ENCODE measurements at places on chromosomes 6 and 20.

GRCh38 chr20:50280851-50281655 lies 90.4 kb downstream of the CEBPB start:
- no peak for DNase-seq

DNA sequence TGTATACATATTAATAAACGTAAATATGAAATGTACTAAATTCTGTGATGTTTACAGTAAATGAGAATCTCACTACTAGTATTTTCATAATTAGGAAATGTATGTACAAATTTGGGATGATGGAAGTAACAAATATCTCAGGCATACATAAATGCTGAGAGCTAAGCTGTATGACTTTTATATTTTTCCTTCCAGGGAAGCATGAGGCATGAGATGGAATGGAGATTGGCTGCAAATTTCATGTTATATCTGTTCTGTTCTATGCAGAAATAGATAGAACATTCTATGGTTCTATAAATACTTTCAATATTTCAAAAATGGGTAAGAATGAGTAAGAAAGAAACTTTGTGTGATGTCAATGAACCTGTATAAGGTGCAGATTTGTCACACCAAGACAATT lies 335.2 kb downstream of the KHDRBS2 start:
- no peak for DNase-seq

DNA sequence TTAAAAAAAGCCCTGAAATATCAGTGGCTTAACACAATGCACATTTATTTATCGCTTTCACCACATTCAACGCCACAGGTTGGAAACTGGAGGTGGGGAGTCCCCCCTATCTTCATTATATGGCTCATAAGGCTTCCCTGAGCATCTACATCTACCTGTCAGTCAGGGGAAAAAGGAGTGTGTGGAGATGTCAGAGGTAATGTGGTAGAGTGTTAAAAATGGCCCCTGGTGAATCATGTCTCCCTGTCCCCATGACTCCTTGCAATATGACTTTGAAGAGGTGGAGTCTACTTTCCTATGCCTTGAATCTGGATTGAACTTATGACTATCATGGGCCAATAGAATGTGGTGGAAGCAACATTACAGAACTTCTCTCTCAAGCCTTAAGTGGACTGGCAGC lies 65.5 kb upstream of the BTBD3 start:
- no peak for DNase-seq

DNA sequence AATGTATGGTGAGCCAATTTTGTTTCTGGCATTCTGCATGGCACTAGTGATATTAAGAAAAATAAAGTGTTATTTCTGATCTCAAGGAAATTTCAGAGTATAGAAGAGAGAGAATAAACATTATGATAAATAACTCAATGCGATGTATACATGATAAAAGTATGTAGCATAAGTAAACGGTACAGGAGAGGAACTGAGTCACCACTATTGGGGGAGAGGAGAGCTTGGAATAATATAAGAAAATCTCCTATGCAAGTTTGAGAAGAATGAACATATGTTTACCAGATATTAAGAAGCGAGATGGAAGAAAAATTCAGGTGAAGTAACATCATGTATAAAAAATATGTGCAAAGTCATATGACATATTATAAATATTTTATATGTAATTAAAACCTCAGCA lies 1230.3 kb upstream of the CITED2 start:
- DNase-seq: no peak

DNA sequence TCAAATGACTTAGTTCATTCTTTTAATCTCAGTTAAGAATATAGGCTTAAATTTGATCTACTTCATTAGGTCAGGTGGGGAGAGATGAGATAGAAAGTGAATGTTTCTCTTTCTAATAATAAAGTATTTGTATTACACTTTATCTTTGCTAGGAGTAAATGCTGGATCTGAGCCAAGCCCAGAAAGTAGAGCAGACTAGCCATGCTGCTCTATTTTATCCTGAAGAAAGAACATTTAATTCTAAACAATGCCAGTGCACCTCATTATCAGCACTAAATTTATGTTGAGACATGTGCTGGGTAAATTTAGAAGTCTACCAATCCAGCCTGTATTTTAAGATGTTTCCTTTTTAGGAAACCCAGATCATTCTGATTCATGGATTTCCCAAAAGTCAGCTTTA lies 43.5 kb downstream of the AKIRIN2 start:
- no peak for DNase-seq

Data from progenitor cell of endocrine pancreas (in vitro differentiated cells).